ENCODE measurements at places on chromosomes 4 and X.

DNA sequence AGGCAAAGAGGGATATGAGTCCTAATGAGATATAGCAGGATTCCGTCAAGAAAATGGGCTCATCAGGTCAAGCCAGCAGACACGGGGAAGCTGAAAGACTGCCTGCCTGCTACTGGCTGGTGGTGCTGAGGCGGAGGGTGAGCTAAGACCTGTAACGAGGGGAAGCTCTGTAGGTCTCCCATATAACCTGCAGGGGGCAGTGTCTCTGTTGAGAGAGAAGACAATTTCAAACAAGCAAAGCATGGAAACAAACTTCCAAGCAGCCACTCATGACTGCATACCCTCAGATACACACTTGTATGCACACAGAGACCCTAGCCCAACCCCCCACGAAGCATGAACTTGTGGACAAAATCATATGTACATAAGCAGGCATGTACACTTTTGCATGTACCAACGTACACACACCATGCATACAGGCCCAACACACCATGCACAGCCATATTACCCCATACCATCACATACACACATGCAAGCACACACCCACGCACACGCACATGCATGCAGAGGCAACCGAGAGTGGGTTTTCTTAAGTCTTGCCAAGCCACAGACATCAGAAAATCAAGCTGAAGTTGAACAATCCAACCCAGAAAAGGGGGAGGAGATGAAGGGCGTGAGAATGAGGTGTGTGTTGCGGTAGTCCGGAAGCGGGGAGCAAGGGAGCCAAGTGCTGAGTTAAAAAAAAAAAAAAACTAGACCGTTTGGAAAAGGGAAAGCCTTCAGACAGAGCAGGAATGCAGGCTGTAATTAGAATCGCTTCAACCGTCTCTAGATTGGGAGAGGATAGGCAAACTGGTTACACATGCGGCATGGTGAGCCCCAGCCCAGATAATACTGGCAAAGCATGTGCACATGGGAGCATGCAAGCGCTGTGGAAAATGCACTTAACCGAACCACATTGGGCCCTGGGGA lies 71.0 kb downstream of the PJA1 start:
- peak; percentile 46 for DNase-seq

DNA sequence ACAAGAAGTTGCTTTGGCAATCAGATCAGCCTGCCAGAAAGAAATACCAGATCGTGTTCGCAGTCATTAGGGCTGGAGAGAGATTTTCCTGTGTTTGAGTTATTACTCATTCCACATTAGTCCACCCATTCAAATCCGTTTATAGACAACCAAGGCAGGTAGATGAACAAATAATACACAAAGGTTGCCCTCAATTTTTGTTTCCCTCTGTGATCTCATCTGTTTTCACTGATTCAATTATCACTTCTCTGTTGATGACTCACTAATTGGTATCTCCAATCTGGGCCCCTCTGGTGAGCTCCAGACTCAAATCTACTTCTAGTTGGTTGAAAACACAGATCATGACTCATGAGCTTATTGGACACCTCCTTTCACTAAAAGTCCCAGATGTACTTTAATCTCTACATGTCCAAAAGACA lies 54.5 kb downstream of the CHM start:
- DNase-seq = no peak

- peak; percentile 35 for DNase-seq
Observed at GRCh38 chrX:132071254-132071653, 48.2 kb downstream of the STK26 start.

DNA sequence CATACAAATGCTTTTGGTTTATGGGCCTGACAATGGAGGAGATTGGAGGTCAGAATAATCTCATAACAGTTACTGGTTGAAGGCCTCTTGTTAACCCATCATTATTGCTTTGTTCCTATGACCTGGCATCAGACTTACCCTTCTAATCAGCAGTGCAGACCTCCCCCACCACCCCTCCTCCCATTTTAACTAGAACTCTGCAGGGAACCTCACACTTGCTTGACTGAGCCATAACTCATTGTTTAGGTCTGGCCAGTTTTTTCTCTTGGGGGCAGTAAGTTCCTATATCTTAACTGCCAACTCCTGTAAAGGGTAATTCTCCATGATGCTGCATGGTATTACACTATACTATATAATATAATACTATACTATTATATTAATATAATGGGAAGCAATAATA lies 609.3 kb downstream of the IL1RAPL1 start:
- no peak for DNase-seq

GRCh38 chrX:148572337-148572736 lies 71.9 kb downstream of the AFF2 start:
- DNase-seq = no peak

DNA sequence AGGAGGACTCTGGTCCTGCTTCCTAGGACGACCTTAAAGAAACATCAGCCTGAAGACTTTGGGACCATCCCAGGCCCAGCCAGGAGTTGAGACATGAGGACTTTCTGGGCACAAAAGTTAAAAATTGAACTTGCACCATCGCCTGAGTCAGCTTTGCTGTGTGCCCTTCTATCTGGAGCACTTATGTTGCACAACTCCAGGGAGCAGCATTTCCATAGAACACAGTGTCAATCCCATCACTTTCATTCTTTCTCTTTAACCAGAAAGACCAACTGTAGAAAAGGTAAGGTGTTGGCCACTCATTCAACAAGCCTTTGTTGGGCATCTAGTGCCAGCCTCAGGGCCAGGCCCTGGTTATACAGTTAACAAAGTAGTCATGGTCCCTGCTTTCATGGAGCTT lies 8.6 kb upstream of the CLDN24 start:
- DNase-seq = no peak

DNA sequence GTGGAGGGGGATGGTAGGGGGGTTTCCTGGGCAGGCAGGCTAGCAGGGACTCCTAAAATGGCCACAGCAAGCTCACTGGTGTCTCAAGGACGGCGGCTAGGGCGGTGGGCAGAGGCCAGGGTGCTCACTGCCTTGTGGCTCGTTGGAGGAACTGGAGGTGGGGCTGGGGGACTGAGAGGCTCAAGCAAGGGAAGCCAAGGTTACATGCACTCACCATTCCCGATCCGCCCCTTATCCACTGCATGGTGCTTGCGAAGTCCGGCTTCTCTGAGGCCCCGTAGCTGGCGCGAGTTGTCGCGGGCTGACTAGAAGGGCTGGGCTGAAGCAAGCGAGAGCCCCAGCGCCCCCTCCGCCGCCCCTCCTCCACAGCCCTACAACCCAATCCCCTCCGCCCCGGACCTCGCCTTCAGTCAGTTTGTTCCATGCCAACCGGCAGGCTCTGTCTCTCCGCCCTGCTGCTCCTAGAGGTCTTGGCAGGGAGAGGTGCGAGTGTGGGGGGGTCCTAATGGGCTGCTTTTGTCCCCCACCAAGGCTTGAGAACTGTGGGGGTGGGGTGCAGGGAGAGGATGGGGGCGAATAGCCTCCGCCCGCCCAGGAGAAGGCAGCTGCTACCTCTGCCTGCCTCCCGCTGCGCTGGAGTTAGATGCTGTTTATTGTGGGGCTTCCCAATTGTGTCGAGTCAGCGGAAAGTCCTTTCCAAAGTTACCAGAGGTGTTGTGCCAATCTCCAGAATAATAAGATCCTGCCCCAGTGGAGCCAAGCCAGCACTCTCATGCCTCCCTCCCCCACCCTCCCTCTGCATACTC lies at the start of gene ARHGEF9:
ARHGEF9 (minus strand) TSS at position 313 of the 806 bp plus-strand sequence; CDS start at position 244, 69 bp downstream.
- peak; percentile 31 for DNase-seq

- DNase-seq = no peak
Observed at GRCh38 chr4:161448550-161449180, 715.1 kb downstream of the FSTL5 start.

DNA sequence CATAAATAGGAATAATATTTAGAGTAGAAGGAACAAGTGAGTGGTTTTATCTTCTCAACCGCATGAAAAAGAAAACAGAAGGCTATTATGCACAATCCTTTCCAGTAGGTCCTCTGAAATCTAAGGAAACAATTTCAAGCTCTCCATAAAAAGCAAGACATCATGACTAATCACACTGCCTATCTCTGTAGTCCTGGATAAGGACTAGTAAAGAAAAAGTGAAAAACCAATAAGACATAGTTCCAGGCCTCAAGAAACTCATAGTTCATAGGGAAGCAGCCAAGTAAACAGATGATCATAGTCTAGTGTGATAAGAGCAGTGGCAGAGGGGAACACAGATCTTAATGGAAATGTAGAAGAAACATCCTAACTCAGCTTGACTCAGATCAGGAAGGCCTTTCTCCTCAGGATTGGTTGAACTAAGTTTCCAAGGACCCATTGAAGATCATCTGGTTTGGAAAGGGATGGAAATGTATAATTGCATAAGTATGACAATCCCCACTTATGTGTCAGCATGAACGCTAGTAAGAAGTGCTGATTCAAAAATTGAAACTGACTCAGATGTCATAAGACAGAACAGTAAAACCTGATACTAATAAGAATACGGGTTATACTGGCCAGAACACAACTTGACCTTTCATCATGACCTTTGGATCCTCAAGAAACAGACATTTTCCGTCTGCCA lies 155.3 kb downstream of the GRIA3 start:
- DNase-seq = no peak

GRCh38 chr4:2183394-2183793 lies 58.5 kb downstream of the HAUS3 start:
- no peak for DNase-seq

DNA sequence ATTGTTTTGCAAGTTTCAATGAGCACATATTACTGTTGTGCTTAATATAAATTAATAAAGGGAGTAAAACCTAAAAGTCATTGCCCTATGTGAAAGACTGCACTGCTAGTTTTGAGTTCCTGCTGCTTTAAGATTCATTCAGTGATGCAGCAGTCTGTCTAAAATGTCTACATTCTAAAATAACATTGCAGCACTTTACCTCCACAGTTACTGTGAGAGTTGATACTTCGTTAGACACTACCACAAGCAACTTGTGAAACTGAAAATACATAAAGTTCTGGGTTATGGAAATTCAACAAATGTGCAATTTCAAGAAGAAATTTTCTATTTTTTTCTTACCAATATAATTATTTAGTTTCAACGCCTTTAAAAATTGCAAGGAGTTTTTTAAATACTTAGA lies 1175.2 kb upstream of the DIAPH2 start:
- no peak for DNase-seq

DNA sequence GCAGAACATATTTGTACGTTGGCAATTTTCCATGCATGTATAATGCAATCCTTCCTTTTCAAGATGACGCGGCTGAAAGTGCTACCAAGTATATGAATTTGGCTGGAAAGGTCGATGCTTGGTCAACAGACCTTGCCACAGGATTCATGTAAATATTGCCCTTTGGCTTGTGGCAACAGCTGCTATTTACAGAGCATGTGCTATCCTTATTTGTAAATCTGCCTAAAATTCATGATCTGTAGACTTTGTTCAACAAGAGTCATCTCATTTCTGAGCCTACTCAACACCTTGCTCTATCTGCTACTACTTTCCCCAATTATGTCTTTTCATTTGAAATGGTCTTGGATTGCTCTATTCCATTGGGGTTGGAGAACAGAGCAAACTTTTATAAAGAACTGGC lies 1.9 kb upstream of the SMARCA1 start:
- no peak for DNase-seq

- DNase-seq = no peak
Observed at GRCh38 chr4:182914357-182914756, 2.8 kb downstream of the DCTD start.

DNA sequence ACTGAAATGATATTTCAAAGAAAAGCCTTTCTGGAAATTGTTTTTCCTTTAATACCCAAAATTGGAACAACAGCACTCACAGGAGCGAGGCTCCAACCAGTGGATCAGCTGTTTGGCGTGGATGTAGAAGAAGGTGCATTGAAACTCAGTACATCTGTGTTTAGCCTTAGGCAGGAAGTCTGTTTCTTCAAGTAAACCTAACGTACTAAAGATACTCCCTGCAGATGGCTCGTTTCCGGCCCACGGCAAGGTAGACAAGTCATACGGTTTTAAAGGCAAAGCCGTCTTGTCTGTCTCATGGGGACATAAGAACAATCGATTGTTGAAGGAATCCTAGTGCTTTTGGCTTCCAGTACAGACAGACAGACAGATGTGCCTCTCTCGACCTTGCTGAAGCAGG lies 50.0 kb upstream of the CLCN4 start:
- DNase-seq = no peak

DNA sequence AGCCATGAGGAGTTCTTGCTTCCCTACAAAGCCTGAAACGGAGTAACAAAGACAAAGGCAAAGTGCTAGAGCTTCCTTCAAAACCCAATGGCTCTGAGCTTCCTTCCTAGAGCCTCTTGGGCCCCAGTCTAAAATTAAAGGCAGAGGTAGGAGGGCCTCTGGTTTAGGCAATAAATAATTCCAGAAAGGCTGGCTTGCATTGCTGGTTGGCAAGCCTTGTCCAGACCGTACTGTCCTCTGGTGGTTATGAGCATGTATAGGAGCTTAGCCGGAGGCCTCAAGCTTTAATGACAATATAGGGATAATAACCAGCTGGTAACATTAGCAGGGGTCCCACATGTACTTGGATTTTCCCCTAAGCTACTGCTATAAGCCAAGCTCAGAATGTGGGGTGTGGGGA lies 237.3 kb downstream of the AR start:
- DNase-seq = no peak

- no peak for DNase-seq
Observed at GRCh38 chr4:177485528-177485927, 43.3 kb upstream of the AGA start.

- DNase-seq = no peak
Observed at GRCh38 chr4:81845761-81846160, 374.1 kb upstream of the RASGEF1B start.

GRCh38 chr4:189002475-189002874 lies 863.2 kb downstream of the TRIML1 start:
- DNase-seq = no peak

- no peak for DNase-seq
Observed at GRCh38 chr4:112402098-112402497, 104.9 kb downstream of the ALPK1 start.

GRCh38 chr4:96134806-96135205 lies 294.9 kb downstream of the PDHA2 start:
- DNase-seq = no peak

GRCh38 chr4:7513671-7514070 lies 78.9 kb upstream of the PSAPL1 start:
- DNase-seq = no peak

DNA sequence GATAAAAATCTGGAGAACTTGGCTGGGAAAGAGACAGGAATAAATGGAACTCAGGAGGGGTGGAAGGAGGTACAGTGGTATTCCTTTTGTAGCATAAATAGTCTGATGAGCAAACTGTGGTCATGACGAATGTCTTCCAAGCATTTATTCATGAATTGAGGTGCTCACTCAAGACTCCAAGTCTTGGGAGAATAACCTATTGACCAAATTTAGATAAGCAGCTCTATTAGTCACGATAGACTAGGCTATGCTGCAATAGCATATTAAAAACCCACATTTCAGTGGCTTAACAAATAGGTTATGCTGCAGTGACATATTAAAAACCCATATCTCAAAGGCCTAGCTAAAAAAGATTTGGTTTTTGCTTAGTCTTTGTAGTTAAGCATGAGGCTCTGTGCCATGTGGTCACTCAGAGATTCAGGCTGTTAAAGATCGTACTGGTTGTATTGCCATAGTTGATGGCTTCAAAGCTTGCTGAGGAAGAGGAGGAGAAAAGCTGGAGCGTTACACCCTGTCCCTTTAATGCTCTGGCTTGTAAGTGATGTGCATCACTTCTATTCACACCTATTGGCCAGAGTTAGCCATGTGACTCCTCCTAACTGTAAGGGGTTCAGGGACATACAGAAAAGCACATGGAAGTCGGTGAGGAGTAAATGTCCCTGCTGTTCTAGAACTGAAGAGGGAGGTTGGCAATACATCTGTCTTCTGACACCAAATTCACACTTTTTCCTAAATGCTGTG lies 24.5 kb upstream of the CCDC149 start:
- DNase-seq = no peak

Measured in NCI-H1105 treated with DMSO at 0.1 percent for 48 hours (cell line).